ENCODE measurements at places on chromosomes 6 and 20.
A peak's percentile ranks its signal among the peaks of the same experiment; 100 is the strongest.

GRCh38 chr6:73393278-73393677 is 1.4 kb upstream of the DDX43 start:
- DNase-seq: no peak

DNA sequence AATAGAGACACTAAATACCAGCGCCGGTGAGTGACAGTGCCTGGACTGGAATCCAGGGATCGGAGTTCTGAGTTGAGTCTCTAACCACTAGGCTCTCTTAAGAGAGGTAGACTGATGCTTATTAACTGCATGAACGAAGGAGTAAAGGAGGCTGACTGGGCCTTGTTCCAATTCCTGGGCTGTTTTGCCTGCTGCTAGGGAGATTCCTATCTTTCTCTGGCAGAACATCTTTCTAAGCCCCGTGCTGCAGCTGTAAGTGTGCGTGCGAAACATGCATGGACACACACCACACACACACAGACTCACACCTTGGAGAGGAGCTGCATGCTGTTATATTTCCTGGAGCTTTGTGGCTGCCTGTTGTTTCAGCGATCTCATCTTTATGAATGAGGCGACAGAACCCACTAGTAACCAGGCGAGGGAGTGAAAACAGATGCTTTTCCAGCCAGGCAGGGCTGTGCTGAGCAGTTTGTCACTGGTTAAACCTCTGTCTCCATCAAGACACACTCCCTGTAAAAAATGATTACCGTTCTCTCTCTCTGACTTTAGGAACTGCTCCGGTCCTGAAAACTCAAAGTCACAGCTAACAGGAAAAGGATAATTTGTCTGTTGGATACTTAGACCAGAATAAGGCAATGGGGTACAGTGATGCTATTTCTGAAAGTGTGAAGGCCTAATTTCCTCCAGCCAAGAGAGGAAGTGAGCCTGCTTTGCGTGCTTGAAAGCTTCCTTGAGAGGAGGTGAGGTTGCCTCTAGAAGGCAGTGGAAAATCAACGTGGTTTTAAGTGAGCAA is 157.4 kb upstream of the ZNF217 start:
- no peak for DNase-seq

DNA sequence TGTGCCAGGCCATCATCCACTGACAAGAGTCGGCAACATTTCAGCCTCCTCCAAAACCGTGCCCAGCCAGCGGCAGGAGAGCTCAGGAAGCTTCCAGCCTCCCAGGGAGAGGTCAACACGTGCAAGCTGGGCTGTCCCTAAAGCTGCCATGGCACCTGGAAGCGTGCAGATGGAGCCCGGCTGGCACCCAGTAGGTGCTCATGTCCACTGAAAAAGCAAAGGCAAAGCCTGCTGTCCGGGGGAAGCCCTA is 14.4 kb upstream of the TLDC2 start:
- DNase-seq: no peak

DNA sequence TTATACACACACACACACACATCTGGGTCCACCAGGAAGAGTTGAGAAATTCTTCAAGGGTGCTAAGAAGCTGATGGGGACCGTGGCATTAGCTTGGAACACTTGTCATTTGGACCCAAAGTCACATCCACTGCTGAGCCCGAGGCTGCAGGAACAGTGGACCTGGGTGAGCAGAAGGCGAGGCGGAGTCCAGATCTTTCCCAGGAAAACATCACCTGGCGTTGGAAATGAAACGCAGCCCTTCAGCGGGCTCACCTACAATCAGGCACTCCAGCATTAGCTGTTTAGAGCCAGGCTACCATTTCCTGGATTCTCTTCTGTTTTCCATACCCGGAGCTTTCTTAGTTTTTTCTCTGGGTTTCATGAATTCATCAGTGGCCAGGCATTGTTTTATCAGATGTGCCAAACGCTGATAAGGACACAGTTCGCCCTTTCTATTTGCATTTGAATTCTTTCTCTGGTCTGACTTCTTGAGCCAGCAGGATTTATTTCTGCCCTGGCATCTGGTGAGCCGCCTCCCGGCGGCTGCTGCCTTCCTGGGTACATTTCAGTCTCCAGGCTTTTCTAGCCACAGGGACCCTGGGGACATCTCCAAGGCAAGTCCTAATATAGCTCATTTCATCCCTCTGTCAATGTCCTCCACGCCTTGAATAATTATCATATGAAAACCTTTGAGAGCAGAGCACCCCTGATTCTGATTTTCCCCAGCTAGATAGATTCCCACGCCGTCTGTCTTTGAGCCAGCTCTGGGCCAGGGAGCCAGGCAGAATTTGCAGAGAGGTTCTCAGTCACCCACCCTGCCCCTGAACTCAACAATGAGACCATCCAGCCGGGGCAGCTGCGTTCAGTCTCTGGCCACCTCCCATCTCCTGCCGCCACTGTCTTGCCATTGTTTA is 170.9 kb downstream of the TTLL2 start:
- DNase-seq: peak; percentile 86

- no peak for DNase-seq
These were observed 53.6 kb upstream of the TNFAIP3 start for GRCh38 chr6:137813308-137813970.

GRCh38 chr6:152566103-152566875 is 70.9 kb downstream of the SYNE1 start:
- no peak for DNase-seq

GRCh38 chr20:55760586-55760985 is 244.7 kb downstream of the CBLN4 start:
- DNase-seq: no peak

DNA sequence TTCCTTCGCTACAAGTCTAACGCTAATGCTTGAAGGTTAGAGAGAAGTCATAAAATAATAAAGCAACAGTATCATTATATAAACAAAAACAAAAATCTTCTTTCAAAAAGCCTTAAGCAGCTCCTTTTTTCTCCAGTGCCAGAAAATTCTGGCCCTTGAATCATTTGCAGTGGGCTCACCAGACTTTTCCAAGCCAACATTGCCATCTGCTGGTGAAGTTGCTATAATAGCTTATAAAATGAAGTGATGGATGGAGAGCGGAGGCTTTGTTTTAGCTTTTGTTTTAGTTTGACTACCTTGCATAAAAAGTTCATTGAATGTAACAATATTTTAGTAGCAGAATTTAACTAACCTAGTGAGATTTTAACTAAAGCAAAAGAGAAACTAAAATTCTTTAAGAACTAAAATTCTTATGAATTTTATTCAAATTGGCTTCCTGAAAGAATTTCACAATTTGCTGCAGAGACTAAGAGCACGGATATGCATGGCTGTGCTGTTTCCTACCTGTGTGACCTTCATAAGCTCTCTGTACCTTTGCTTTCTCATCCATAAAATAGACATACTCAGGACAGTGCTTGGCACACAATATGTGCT is 44.8 kb upstream of the SLC2A12 start:
- peak; percentile 86 for DNase-seq

DNA sequence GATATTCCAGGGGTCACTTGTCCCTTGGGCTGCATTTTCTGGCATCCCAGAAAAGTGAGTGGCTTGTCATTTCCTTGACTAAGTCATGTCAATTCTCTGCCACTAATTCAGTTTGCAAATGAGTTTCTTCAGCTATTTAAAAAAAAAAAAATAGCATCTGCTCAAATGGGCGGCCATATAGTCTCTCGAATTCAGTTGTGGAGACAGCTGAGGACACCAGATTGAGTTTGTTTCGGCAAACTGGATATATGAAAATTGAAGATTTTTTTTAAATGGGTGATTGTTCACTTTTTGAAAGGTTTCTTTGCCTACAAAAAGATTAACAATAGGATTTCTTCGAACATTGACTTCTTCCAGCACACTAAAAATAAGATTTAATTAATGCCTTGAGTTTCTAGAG is 96.3 kb upstream of the TIAM2 start:
- DNase-seq: no peak

DNA sequence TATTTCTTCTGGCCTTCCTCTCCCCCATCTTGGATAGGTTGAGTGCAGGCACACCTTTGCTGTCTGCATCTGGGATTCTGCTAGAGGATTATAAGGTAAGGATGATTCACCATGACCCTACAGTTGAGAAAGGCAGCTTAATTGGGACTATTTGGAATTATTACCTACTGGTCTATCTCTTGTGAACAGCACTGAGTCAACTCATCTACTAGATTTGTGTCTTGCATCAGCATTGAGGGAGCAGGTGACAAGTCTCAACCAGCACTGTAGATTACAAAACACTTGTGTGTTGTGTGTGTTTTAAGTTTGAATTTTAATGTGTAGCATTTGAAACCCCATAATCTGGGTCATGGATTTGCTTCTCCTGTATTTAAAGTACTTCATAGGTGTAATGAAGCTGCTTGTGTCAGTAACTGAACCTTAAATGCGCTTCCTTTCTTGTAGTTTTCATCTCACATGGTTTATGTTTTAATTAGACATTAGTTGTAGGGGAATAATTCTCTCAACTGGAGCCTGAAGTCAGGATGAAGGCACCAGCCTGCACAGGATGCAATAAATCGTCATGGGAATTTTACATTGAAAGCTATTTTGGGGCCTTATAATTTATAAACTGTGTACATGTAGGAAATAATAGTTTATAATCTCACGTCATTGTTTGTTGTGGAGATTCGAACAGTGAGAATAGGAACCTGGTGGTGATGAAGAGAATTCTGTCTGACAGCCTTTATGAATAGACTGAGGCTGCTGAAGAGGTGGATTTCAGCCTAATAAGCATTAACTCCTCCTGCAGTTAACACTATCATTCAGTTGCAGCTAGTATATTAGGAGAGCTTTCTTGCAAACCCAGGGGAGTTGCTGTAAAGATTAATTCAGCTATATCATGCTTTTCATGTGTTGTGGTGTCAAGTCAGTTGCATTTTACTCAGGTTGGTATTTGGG is 125.1 kb downstream of the JARID2 start:
- DNase-seq: no peak

DNA sequence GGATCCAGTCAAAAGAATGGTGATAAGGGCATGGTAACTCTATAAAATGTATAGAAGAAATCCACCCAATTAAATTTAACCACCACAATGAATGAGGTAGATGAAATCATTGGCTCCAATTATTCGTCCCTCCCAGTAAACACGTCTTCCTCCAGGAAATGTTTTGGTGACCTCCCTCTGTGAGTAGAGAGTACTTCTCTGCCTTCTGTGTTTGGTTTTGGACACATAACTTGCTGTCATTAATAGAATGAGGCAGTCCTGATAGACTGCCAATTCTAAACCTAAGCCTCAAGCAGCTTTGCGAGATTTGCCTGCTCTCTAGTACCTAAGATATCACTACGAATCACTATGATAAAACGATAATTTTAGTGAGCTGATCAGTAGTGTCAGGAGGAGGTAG is 632.8 kb downstream of the HDGFL1 start:
- DNase-seq: no peak

DNA sequence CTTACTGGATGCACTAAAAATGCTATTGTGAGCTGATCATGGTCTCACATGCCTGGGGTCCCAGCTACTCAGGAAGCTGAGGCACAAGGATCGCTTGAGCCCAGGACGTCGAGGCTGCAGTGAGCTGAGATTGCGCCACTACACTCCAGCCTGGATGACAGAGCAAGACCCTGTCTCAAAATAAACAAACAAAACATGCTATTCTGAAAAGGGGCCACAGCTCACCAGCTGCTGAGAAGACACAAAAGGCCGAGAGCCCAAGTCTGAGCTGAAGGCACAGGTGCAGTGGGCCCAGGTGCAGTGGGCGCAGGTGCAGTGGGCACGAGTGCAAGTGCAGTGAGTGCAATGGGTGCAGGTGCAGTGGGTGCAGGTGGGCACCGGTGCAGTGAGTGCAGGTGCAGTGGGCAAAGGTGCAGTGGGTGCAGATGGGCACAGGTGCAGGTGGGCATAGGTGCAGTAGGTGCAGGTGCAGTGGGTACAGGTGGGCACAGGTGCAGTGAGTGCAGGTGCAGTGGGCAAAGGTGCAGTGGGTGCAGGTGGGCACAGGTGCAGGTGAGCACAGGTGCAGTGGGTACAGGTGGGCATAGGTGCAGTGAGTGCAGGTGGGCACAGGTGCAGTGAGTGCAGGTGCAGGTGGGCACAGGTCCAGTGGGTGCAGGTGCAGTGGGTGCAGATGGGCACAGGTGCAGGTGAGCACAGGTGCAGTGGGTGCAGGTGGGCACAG is 16.0 kb downstream of the ZBTB46 start:
- DNase-seq: no peak

DNA sequence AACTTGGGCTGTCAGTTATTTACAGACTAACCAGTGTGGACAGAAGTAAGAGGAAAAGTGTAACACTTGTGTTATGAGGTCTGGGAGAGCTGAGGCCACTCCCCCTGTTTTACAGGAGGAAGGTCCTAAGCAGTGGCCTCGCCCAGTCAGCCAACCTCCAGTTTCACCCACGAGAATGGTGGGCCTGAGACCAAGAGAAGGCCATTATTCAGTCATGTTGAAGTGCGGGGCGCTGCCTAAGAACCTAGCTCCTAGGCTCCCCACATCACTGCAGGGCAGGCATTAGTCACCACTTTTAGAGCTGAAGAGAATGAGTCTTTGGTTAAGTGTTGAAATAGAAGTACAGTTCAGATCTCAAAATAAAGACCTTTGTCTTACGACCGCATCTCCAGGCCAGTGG is 27.9 kb downstream of the CDYL start:
- DNase-seq: no peak

DNA sequence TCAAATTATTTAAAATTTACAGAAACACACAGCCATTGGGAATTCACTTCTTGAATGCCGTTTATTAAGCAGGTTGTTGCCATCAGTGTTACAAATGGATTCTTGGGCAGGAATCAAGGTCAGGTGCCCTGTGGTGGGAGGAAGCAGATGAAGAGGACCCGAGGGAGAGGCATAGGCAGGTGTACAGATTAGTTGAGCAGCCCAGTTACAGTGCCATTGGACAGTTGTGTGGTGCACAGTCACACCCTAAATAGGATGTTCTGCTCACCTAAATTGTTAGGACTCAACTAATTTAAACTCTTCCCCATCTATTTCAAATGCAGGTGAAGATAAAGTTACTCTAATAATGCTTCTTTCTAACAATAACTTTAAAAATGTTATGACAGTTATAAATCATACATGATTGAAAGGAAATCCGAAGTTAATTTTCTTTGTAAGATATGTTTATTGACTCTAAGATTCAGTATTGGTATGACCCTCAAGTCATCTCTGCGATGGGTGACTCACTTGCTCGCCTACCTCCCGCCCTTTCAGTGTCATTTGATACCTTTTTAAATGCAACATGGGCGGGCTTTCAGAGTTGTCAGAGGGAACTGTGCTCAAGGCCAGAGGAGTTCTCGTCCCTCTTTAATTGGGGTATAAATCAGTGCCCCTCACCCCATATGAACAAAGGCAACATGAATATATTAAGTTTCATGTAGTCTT is 35.1 kb downstream of the DSE start:
- no peak for DNase-seq
